Mammary epithelial cell (primary cell): ENCODE measurements at places on chromosomes 1 and 21.

- DNase-seq, result no peak
Observed at GRCh38 chr1:22535399-22535798, 27.9 kb upstream of the EPHA8 start.

- no peak for DNase-seq
Observed at GRCh38 chr1:109996476-109996875, 11.9 kb downstream of the AHCYL1 start.

GRCh38 chr1:170556917-170557316 lies 25.0 kb downstream of the GORAB start:
- no peak for DNase-seq

DNA sequence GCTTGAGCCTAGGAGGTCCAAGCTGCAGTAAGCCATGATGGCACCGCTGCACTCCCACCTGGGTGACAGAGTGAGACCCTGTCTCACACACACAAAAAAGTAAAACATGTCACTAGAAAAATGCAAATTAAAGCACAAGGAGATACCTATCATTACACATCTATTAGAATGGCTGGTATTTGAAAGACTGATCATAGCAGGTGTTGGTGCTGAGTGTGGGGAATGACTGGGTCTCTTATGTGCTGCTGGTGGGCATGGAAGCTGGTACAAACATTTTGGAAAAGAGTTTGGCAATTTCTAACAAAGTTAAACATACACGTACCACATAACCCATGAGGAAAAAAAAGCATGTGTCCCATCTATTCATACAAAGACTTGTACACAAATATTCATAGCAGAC lies 142.1 kb upstream of the ZBTB40 start:
- no peak for DNase-seq

DNA sequence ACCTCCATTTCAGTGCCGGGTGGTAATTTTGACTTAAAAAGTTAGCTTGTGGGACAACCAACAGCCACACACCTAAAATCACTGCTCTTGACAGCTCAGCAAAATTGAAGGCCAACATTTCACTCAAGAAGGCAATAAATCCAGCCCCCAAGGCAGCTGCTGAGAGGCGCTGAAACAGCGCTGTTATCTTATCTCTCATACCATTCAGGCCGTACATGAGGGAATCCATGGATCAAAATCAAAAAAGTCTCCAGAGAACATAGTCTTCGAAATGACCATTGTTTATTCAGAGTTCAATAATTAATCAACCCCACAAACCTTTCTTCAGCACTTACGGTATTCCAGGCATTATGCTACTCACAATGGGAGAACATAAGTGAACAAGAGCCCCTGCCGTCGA lies 38.5 kb downstream of the ZBTB18 start:
- no peak for DNase-seq

GRCh38 chr1:194908643-194909042 lies 1699.6 kb downstream of the KCNT2 start:
- no peak for DNase-seq

- no peak for DNase-seq
Observed at GRCh38 chr1:230206976-230207375, 139.9 kb downstream of the GALNT2 start.
